ENCODE measurements at places on chromosomes 1 and 21.

- no peak for DNase-seq
These were observed 76.2 kb downstream of the MDM4 start for GRCh38 chr1:204592246-204592948.

GRCh38 chr1:110896090-110896489 lies 23.1 kb downstream of the CD53 start:
- peak; percentile 41 for DNase-seq

GRCh38 chr1:233242827-233243483 lies 52.6 kb downstream of the PCNX2 start:
- no peak for DNase-seq

DNA sequence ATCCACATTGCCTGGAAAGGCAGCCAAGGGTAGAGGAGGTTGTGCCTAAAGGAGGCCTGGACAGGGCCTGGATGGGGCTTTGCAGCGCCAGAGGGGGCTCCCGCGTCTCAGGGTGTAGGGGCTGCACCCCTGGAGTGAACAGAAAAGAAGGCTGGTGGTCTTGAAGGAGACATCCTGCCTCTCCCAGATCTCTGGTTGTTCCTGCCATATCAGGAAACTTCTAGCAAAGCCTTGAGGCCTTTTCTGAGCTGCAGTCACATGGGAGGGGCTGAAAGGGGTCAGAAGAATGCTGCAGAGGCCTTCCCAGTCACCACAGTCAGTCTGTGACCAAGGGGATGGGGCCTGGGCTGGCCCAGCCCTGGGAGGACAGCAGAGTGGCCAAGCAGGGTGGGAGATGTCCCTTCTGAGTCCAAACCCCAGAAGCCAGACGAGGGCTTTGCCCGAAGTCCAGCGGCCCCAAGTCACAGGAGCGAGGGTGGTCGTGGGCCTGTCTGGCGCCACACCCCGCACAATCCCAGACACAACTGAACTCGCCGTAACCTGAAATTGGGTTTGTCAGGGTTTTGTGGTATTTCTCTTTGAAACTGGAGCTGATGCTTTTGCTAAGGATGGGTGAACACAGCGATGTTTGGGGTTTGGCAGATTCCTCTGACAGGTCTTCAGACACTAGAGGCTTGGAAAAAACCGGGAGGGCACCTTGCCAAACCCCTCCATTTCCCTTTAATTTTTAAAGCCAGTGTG lies 29.6 kb downstream of the SIM2 start:
- no peak for DNase-seq

- DNase-seq = no peak
These were observed 53.8 kb downstream of the TLR5 start for GRCh38 chr1:223089250-223089649.

DNA sequence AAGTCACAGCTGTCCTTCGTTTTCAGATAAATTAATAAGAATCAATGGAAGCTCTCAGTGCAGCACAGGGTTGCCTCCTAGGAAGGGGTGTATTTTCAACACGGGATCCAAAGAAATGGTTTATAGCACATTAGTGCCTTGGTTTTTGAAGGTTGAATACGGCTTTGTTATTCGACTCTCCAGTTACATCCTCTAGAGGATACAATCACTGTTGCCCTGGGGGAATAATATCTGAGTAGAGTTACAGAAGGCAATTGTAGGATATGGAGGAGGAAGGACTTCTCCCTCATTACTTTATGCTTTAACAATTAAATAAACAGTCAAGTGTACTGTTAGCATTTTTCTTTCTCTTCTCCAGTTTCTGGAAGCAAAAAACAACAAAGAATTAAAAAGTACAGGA lies 14.3 kb upstream of the ZNF326 start:
- DNase-seq = no peak

DNA sequence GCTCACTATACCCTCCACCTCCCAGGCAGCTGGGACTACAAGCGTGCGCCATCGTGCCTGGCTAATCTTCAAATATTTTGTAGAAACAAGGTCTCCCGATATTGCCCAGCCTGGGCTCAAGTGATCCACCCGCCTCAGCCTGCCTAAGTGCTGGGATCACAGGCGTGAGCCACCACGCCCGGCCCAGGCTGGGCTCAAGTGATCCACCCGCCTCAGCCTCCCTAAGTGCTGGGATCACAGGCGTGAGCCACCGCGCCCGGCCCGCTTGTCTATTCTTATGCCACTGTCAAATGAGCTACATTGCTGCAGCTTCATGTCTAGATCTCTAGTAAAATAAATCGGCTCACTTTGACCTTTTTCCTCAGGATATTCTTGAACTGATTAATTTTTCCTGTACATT lies 107.7 kb upstream of the COL6A1 start:
- DNase-seq = no peak

DNA sequence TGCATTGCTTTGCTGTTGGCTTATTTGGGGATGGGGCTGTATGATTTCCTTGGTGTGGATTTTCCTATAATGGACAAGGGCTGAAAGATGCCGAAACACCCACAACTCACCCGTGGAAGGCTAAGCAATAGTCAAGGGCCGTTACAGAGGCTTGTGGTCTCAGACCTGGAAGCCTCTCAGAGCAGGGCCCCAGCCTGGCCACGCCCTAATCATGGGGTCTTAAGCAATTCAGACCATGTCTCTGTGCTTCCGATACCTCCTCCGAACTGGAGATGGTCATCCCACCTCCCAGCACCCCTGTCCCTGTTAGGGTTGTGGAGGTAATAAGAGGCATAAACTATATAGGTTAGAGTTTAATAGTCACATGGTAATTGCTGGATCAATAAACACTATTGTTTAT lies 3.4 kb downstream of the ABCG1 start:
- DNase-seq = no peak

DNA sequence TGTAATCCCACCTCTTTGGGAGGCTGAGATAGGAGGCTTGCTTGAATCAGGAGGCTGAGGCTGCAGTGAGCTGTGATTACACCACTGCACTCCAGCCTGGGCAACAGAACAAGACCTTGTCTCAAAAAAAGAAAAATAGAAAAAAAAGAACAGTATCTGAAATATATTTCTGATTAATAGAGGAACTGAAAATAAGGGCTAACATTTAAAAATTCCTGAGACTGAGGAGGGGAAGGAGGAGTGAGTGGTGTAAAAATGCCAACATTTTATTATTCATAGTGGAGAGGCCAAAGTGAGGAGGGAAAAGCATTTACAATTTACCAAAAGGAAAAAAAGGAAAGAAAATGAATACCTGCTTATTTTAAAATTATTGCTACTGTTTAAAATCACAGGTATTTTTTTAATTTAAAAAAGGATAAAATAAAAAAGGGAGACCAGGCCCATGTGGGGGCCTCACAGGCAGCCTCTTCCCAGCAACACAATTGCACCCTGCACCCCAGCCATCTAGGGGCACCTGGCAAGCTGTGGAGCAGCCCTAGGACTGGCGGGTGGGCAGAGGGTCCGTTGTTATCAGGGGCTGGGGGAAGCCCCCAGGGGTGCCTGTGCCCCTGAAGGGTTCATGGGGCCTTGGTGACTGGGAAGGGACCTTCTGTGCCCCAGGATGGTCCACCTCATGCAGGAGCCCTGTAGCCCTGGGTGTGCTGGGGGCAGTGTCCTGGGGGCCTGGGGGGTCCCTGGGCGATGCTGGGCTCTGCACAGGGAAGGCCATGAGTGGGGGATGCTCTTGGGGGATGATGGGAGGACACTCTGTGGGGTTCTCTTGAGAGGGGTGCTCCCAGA lies 34.8 kb upstream of the ADARB1 start:
- no peak for DNase-seq

Measured in activated CD4-positive, alpha-beta T cell treated with anti-CD3 and anti-CD28 coated beads, Interleukin-2, Interleukin-6, amounts not matched to agents 100 ng/mL and 50 ng/mL, durations not matched to agents 16 hours and 8 hours (primary cell).